ENCODE measurements at places on chromosomes 12 and 14. TPM values are rescaled to one million over a fixed set of nuclear protein-coding genes. Genes with fewer than 3 reads are reported as not detected.

AKAP5 gene
- 10.7 TPM for total RNA-seq

KLRC2 gene
- total RNA-seq = 9.7 TPM

NUP37 gene
- total RNA-seq = 18.0 TPM

KRT84 gene
- not detected for total RNA-seq

PDZRN4 gene
- total RNA-seq = 9.2 TPM

MYH6 gene
- total RNA-seq = not detected

C1S gene
- total RNA-seq = 122 TPM

ADSS1 gene
- total RNA-seq = 20.8 TPM

CFAP54 gene
- 21.3 TPM for total RNA-seq

SDR9C7 gene
- total RNA-seq = not detected

NEUROD4 gene
- total RNA-seq = 0.50 TPM

- H3K4me1 ChIP-seq = no peaks in the 10 kb centered on the region
- no peak overlapping the region for H3K4me3 ChIP-seq
- no peak for DNase-seq
Measured at GRCh38 chr12:120332523-120332922, 4.9 kb upstream of the PLA2G1B start.

DNA sequence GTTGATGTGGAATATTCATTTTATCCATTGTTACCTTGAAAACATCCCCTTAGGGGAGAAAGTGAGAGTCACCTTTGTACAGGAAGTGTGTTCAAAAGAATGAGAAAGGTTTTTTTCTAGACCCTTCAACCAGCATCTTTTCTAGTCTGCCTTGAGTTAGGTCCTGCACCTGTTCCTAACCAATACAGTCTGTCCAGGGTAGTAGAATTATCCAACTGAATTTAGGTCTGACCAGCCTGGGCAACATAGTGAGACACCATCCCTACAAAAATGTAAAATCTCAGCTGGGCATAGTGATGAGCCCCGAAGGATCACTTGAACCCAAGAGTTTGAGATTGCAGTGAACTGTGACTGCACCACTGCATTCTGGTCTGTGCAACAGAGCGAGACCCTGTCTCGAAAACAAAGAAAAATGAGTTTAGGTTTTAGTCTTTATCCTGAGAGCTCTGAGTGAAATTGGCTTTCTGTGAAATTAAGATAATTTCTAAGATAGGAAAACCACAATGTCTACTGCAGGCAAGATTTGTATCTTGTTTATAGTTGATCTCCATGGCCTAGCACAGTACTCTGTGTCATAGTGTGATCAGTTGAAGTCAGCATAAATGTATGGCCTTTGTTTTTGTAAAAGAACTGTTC is 25.2 kb downstream of the ARHGAP5 start:
- no peak for DNase-seq
- H3K27ac ChIP-seq = no peak overlapping the region
- no peak overlapping the region for H3K4me3 ChIP-seq
- H3K4me1 ChIP-seq = no peaks in the 10 kb centered on the region
- no peaks in the 10 kb centered on the region for H3K36me3 ChIP-seq
- no peaks in the 10 kb centered on the region for H3K27me3 ChIP-seq

GRCh38 chr12:2198542-2198941 is 145.8 kb downstream of the CACNA1C start:
- peaks cover 18% of the 10 kb centered on the region for H3K4me1 ChIP-seq
- H3K36me3 ChIP-seq = no peaks in the 10 kb centered on the region
- H3K27ac ChIP-seq = no peak overlapping the region
- no peak overlapping the region for H3K4me3 ChIP-seq
- H3K27me3 ChIP-seq = no peaks in the 10 kb centered on the region

DNA sequence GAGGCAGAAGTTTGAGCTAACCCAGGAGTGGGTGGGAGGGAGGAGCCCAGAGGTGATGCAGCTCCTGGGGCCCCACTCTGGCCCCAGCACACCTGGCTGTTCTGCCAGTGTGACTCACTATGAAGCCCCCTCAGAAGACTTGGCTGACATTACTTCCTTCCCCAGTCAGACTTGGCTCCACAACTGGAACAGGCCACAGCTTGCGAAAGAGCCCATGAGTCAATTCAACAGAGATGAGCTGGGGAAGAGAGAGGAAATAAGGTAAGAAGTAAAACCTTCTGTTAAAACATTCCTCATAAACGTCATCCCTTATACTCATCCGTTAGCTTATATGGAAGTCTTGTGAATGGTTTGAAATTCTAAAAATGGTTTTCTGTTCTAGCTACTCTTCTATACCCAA is 245.9 kb downstream of the ADAMTS20 start:
- H3K27me3 ChIP-seq = no peaks in the 10 kb centered on the region
- no peaks in the 10 kb centered on the region for H3K36me3 ChIP-seq
- H3K27ac ChIP-seq = no peak overlapping the region
- H3K4me1 ChIP-seq = no peaks in the 10 kb centered on the region

DNA sequence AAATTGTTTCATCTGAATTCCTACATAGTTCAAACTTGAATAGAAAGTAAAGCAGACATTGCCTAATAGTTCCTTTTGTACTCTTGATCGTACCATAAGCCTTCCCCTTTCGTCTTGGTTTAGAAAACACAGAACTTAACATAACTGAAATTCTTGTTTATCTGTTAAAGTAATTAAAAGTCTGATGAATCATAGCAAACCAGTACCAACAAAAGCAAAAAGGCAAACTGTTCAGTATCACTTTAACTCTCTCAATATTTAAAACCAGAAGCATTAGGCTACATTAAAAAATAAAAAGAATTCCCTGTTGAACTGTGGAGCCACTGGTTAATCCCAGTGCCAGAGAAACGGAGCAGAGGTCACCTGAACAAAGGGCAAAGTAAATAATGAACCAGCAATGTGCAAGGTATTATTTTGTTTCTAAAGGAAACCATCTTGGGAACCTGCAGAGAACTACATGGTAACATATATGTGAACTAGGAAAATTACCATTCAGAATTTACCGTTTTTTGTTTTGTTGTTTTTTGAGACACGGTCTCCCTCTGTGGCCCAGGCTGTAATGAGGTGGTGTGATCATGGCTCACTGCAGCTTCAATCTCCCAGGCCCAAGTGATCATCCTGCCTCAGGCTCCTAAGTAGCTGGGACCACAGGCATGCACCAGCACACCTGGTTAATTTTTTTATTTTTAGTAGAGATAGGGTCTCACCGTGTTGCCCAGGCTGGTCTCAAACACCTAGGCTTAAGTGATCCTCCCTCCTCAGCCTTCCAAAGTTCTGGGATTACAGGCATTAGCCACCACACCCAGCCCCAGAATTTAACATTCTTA is 17.1 kb upstream of the HIGD1C start:
- no peak overlapping the region for H3K27ac ChIP-seq
- H3K4me3 ChIP-seq = no peak overlapping the region
- no peak for DNase-seq
- no peaks in the 10 kb centered on the region for H3K4me1 ChIP-seq
- no peaks in the 10 kb centered on the region for H3K27me3 ChIP-seq
- peaks cover 18% of the 10 kb centered on the region for H3K36me3 ChIP-seq

- no peaks in the 10 kb centered on the region for H3K4me1 ChIP-seq
- peak; percentile 78 for DNase-seq
- no peaks in the 10 kb centered on the region for H3K27me3 ChIP-seq
- H3K27ac ChIP-seq = no peak overlapping the region
- no peak overlapping the region for H3K4me3 ChIP-seq
Measured at GRCh38 chr14:48616931-48617330, 941.5 kb upstream of the MDGA2 start.

DNA sequence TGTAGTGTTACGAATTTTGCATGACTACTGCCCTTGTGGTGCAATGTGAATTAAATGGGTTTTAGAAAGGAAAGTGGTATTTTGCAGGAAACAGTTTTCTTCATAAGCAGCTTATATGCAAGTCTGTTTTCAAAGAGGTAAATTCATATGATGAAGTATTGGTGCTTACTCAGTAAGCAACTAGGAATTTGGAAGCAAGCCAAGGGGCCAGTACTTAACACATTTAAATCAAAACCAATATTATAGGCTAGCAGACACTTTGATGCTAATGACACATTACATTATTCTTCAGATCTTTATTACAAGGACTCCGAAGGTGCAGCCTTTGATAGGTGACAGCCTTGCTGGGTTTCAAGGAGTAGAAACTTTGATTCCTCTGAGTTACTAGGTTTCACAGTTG is 23.1 kb downstream of the MGAT4C start:
- no peaks in the 10 kb centered on the region for H3K36me3 ChIP-seq
- DNase-seq = no peak
- no peak overlapping the region for H3K4me3 ChIP-seq
- H3K4me1 ChIP-seq = peaks cover 3% of the 10 kb centered on the region

DNA sequence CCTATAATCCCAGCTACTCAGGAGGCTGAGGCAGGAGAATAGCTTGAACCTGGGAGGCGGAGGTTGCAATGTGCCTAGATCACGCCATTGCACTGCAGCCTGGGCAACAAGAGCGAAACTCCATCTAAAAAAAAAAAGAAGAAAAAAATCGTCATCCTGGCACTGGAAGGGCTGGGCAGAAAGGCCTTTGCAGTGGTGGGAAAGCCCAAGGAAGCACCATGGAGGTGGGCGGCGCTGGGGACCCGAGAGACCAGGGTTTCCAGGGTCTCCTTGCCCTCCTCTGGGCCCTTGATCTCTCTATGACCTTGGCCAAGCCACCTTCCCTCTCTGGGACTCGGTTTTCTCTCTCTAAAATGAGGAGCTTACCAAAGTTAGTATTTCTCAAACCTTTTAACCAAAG is 65.4 kb downstream of the LGMN start:
- H3K36me3 ChIP-seq = peaks cover 6% of the 10 kb centered on the region
- peaks cover 6% of the 10 kb centered on the region for H3K27me3 ChIP-seq
- DNase-seq = no peak
- H3K27ac ChIP-seq = no peak overlapping the region
- no peak overlapping the region for H3K4me3 ChIP-seq
- H3K4me1 ChIP-seq = peaks cover 21% of the 10 kb centered on the region

- no peaks in the 10 kb centered on the region for H3K27me3 ChIP-seq
- peaks cover 70% of the 10 kb centered on the region for H3K4me1 ChIP-seq
- peaks cover 16% of the 10 kb centered on the region for H3K36me3 ChIP-seq
- DNase-seq = peak; percentile 98
- H3K27ac ChIP-seq = peak overlapping the region; percentile 96
Measured at GRCh38 chr12:54352022-54352531, 12.2 kb downstream of the GPR84 start.

- H3K4me3 ChIP-seq = no peak overlapping the region
- no peak for DNase-seq
- no peaks in the 10 kb centered on the region for H3K27me3 ChIP-seq
- H3K4me1 ChIP-seq = peaks cover 39% of the 10 kb centered on the region
- no peaks in the 10 kb centered on the region for H3K36me3 ChIP-seq
Measured at GRCh38 chr14:94113908-94114588, 3.5 kb downstream of the IFI27 start.

- no peaks in the 10 kb centered on the region for H3K36me3 ChIP-seq
- no peaks in the 10 kb centered on the region for H3K27me3 ChIP-seq
- DNase-seq = no peak
- H3K4me1 ChIP-seq = no peaks in the 10 kb centered on the region
- no peak overlapping the region for H3K27ac ChIP-seq
Measured at GRCh38 chr12:112330706-112331105, 51.5 kb downstream of the HECTD4 start.

DNA sequence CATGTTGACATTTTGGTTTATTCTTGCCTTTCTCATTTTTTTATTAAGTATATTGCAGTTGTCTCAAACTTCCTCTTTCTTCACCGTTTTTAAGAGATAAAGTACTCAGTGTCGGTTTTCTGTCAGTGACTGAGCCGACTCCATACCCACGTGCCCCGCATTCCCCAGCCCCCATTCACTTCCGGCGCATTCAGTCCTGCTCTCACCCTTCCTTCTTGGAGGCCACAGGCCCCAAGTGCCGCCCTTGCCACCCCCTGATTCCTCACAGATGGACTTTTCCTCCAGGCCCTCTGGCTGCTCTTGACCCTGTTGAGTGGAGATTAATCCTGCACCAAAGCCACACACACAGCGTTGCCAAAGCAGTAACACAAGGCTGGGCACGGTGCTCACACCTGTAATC is 19.1 kb upstream of the DNAH10 start:
- no peaks in the 10 kb centered on the region for H3K27me3 ChIP-seq
- H3K4me3 ChIP-seq = no peak overlapping the region
- DNase-seq = no peak
- no peaks in the 10 kb centered on the region for H3K4me1 ChIP-seq

- no peak for DNase-seq
- H3K27me3 ChIP-seq = no peaks in the 10 kb centered on the region
- no peaks in the 10 kb centered on the region for H3K4me1 ChIP-seq
- no peak overlapping the region for H3K4me3 ChIP-seq
- no peaks in the 10 kb centered on the region for H3K36me3 ChIP-seq
Measured at GRCh38 chr12:121365416-121366062, 13.3 kb upstream of the ANAPC5 start.

- H3K4me1 ChIP-seq = peaks cover 28% of the 10 kb centered on the region
- DNase-seq = no peak
- no peak overlapping the region for H3K27ac ChIP-seq
- H3K36me3 ChIP-seq = no peaks in the 10 kb centered on the region
- H3K27me3 ChIP-seq = peaks cover 19% of the 10 kb centered on the region
- no peak overlapping the region for H3K4me3 ChIP-seq
Measured at GRCh38 chr14:103108749-103109207, 14.3 kb downstream of the EXOC3L4 start.

DNA sequence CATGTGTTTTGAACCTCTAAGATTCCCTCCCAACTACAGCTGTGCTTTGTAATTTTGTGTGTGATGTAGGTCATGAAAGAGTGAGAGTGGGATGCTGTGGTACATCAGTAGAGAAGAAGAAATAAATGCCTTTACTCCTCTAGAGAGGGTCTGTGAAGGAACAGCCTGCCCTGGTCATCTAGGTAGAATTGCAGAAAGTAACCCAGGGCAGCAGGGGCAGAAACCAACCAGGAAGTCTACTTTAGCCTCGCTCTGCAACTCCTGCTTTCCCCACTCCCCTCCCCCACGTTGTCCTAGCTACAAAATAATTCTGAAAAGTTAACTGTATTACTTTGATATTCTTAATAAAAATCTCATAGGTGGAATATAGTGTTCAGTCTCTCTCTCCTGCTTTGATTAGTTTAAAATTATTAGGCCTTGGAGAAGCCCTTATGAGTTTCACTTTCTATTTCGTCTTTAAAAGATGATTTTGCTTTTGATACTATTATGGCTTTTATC is 7.5 kb downstream of the TBK1 start:
- no peak overlapping the region for H3K4me3 ChIP-seq
- DNase-seq = no peak
- H3K4me1 ChIP-seq = no peaks in the 10 kb centered on the region
- no peak overlapping the region for H3K27ac ChIP-seq
- H3K36me3 ChIP-seq = peaks cover 12% of the 10 kb centered on the region

DNA sequence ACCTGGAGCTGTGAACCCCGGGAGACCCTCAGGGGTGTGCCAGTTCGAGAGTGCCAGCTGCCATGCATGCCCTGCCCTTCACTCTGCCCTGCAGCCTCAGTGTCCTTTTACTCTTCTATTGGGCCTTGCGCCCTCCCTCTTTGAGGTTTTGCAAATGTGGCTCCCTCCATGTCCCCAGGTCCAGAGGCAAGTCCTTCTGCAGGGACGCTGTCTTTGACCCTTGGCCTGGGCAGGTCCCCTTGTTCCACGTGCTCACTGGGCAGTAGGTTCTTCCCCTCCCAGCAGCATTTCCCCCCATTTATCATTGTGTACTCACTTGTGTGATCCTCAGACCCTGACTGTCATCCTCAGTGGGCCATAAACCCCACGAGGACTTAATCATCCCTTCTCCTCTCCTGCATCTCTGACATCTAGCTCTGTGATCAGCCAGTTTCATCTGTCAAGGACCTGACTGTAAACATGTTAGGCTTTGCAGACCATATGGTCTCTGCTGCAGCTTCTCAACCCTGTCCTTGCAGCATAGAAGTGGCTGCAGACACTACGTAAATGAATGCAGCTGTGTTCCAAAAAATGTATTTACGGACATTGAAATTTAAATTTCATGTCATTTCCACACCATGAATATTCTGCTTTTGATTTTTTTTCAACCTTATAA is 36.6 kb downstream of the TSPAN9 start:
- DNase-seq = no peak
- H3K4me1 ChIP-seq = peaks cover 16% of the 10 kb centered on the region
- no peaks in the 10 kb centered on the region for H3K36me3 ChIP-seq
- no peak overlapping the region for H3K4me3 ChIP-seq
- no peak overlapping the region for H3K27ac ChIP-seq
